ENCODE measurements at places on chromosomes 16 and 17.

GRCh38 chr16:67528222-67528869 lies at the start of gene RIPOR1:
TSS of gene RIPOR1 (plus strand) at chr16:67528829. CDS start at chr16:67538447, 9,618 bp downstream.
- DNase-seq, result no peak

GRCh38 chr17:35088356-35088880 lies 24.9 kb upstream of the RFFL start:
- DNase-seq, result peak; percentile 52

DNA sequence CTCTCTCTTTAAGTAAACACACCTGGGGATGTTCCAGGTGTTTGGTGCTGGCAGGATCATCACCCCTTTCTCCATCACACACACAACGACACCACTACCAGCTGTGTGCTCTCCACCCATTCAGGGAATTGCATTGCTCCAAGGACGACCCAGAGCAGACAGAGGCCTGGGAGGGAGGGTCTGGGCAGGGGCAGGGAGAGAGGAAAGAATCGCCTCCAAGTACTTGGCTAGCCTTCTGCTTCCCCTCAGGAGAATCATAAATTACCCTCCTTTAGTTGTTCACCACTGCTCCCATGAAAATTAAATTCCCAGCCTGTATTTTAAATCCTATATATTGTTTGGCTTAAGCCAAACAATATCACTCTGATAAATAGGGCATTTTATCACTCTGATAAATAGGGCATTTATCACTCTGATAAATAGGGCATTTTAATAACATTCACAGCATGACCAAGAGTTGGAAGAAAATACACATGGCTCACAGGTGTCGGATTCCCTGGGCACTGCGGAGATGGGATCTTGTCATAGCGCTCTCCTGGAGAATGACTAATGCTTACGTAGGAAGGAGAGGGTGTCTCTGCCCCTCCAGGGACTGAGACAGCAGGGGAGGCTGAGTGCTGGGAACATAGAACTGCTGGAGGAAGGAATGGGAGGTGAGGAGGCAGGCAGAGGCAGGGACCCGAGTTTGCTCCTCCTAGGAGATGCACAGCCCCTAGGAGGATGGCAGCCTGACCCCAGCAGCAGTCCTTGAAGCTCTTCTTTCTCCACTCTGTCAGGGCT lies 673.6 kb downstream of the HS3ST4 start:
- DNase-seq, result no peak

- no peak for DNase-seq
These were observed 75.0 kb downstream of the RPTOR start for GRCh38 chr17:80619535-80620235.

DNA sequence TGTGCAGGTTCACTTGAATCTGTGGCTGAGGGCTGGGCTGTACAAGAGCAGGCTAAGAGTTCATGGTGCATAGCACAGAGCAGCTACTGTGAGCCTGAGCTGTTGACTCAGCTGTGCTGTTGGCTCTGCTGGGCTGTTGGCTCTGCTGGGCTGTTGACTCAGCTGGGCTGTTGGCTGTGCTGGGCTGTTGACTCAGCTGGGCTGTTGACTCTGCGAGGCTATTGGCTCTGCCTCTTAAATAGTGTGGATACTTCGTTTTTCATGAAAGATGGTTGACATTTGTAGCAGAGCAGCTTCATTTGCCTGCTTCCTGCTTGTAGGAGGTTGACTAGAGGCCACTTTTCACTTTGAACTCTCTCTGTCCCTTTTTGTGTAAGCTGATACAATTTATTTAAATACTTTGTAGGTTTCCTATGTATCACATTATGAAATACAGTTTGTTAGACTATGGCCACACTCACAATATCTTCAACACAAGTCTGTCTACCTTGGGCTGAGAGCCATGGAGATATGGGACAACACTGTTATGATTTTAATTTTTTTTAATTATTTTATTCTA lies 40.3 kb upstream of the CCNF start:
- peak; percentile 27 for DNase-seq

- DNase-seq, result no peak
These were observed 991 bp downstream of the GPRC5C start for GRCh38 chr17:74432766-74433391.

DNA sequence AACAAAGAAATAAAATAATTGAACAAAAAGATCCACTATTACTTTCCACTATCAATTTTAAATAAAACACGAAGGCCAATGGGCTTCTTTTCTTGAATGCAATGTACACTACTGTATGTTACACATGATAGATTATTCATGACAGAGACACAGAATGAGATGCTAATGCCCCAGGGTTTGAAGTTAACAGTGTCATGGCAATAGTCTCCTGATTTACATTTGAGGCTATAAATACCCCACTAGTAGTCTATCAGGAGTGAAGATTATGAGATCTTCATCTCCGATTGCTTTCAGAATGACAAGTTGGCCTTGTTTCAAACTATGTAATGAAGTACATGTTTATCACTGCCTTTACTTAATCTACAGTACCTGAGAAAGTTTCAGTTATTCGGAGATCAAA lies 84.4 kb downstream of the RPGRIP1L start:
- no peak for DNase-seq

DNA sequence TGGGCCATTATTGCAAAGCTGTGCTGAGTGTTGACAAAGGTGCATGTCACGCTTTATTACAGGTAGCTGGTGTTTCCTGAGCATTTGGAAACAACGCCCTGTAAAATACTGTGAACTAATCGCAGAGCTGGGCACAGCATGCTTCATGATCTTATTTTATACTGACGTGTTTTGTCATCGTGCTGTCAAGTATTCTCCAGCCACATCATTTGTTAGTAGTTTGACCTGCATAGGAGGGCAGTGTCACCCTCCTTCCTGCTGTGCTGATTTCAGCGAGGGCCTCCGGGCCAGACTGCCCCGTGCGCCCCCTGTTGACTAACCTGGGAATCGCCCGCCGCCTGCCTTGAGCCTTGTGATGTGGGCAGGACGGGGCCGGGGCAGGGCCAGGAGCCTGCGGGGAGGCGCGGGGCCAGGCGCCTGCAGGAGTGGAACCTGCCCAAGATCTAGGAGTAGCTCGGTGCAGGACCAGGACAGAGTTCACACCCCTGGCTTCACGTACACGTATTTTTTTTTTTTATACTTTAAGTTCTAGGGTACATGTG lies 820.7 kb downstream of the KCNJ18 start:
- no peak for DNase-seq

DNA sequence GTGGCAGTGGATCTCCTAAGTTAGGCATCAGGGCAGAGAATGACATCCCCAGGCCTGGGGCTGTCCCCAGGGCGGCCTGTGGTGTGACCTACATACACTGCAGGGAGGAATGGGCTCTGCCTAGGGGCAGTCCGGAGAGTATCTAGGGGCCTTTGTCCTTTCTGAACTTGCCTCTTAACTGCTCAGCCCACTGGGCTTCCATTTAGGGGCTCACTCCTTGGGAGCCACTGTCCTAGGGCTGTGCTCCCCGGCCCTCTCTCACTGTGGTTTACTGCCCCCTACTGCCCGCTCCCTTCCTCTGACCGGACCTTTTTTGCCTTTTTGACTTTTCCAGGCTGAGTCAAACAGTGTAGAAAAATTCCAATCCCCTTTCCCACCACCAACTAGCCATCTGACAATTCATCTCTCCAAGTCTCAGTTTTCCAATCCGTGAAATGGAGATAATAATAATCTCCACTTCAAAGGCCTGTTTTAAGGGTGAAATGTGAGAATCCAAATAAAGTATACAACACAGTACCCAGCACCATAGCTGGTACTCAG lies 66.8 kb downstream of the DNAH3 start:
- peak; percentile 71 for DNase-seq

- DNase-seq, result peak; percentile 38
These were observed 9.7 kb downstream of the CDK5R1 start for GRCh38 chr17:32496395-32497073.

DNA sequence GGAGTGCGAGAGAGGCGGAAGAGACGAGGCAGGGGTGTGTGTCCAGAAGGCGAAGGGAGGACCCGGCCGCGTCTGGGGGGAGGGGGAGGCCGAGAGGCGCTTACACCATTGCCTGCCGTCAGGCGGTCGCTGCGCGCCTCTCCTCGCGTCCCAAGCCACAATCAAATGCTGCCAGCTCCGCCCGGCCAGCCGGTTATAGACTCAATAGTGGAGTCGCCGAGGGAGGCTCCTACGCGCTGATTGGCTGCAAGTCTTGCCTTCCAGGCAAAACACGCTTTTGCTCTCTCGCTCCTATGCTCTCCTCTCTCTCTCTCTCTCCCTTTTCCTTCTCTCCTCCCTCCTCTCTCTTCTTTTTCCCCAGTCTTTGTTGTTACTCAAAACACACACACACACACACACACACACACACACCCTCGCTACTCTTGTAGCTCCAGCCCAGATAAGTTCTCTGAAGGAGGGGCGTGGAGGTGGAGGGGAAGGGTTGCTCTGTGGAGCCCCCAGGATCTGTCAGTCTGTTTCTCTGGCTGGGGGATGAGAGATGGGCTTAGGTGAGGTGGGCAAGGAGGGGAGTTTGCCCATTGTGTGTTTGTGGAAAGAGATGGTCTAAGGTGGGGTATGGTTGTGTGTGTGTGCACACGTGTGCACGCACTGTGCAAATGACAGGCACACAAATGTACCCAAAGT lies at the start of gene DLX3:
DLX3 (minus strand) TSS at position 170 of the 684 bp plus-strand sequence. CDS start 226 bp downstream, outside the sequence.
- DNase-seq, result peak; percentile 72

DNA sequence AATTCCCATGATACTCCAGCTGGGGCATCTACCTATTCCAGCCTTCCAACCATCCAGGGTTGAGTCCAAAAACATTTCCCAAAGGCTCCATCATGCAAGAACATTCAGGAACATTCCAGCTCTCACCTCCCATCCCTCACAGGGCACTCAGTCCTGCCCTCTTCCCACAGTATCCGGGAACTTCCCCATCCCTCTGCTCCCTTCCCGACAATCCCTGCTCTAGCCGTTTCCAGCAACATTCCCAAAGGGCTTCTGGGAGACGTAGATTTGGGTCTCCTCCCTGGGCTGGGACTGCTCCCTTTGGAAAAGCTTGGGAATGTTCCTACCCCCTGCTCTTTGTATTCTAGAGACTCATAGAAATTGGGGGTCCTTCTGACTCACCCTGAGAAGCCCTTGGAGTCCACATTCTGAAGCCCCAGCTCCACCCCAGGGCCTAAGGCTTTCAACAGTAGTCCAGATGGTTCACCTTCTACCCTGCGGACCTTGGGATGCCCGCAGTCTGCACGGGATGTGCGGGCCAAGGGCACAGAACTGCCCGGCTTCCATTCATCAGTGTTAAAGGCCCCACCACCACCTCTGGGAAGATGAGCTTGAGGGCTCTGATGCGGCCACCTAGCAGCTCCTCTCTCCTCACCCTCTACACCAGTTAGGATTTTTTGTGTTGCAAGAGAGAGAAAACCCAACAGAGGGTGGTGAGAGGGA lies 25.4 kb downstream of the NGFR start:
- DNase-seq, result no peak

DNA sequence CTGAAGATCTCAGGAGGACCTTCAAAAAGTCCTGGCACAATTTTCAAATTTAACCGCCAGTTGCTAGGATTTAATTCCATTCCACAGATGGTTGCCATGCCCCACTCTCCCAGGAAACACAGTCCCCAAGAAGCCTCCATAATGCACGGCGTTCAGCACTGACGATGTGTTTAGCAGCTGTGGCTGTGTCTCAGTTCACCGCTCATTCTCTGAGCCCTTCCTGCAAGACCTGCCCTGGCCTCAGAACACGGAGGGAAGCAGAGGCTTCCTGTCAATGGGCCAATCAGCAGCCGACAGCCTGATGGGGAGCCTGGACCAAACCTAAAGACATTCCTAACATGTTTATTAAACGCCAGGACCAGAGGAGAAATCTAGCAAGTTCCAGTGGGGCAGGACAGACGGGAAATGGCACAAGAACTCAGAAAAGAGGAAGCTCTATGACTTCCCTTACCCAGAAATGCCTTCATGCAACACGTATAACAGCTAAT lies 4.9 kb downstream of the MYLK3 start:
- peak; percentile 66 for DNase-seq

- DNase-seq, result peak; percentile 84
These were observed 49.3 kb upstream of the BCO1 start for GRCh38 chr16:81189100-81189664.

GRCh38 chr16:1057252-1057932 lies 15.2 kb upstream of the SSTR5 start:
- DNase-seq, result peak; percentile 19

- DNase-seq, result no peak
These were observed 26.5 kb upstream of the CIITA start for GRCh38 chr16:10850478-10850850.

- DNase-seq, result peak; percentile 64
These were observed 180.5 kb downstream of the VPS53 start for GRCh38 chr17:534071-534691.

- no peak for DNase-seq
These were observed 39.0 kb downstream of the LYRM1 start for GRCh38 chr16:20939611-20940010.

DNA sequence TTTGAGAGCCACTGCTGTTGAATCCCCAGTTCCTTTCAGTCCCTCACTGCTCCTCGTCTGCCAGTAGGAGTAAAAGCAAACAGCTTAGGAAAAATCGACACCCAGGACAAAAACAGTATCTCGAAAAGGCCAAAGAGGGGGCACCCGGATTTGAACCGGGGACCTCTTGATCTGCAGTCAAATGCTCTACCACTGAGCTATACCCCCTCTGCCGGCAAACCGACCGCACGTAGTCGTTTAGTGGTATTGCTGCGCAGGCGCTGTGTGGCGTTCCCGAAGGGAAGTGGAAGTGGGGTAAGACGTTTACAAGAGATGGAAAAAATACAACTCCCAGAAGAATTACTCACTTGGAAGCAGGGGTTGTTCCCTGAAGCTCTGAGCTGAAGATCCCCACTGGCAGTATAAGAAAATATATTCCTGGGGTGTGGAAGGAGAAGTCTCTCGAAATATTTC lies 2.2 kb upstream of the PLXDC1 start:
- peak; percentile 90 for DNase-seq

DNA sequence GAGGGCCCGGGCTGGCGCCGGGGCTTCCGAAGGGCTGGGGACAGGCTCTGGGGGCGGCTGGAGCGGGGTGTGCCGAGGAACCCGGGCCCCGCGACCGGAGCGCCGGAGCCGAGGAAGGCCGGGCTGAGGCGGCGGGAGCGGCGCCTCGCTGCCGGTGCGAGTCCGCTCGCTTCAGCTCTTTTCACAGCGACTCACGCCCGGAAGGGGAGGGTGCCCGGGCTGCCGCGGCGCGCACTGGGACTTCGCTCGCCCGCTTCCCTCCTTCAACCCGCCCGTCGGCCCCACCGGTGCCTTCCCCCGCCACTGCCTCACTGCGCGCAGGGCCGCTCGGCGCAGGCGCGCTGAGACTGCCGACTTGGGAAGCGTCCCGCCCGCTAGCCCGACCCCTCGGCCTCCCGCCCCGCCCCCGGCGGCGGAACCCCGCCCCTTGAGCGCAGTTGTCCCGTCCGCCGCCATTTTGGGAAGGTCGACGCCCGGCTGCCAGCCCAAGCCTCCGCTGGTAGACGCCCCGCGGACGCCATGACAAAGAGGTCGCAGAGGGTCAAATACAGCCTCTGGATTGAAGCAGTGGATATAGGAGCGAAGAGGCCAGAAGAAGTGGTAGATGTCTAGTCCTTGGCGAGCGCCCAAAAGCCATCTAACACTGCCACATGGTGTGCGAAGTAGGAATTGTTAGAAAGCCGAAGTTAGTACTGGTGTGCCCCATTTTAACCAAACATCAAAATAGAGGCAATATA lies at the start of gene UBE2G1:
UBE2G1 (minus strand) TSS at position 349 of the 737 bp plus-strand sequence. CDS start 359 bp downstream, outside the sequence.
- peak; percentile 97 for DNase-seq

Data from fibroblast of pulmonary artery (primary cell).